Stimulated activated CD4-positive, alpha-beta T cell treated with anti-CD3 and anti-CD28 coated beads, Interleukin-12 subunit alpha, Interleukin-12 subunit beta, amount 100 ng/mL, for 48 hours (primary cell): ENCODE measurements at places on chromosomes 3 and 15.
A peak's percentile ranks its signal among the peaks of the same experiment; 100 is the strongest.

- DNase-seq, result no peak
Measured at GRCh38 chr3:8746780-8747345, 13.3 kb downstream of the CAV3 start.

- no peak for DNase-seq
Measured at GRCh38 chr3:99248913-99249312, 347.4 kb upstream of the DCBLD2 start.

GRCh38 chr3:80233576-80233975, 465.8 kb upstream of the ROBO1 start:
- DNase-seq, result no peak

- DNase-seq, result no peak
Measured at GRCh38 chr3:58383904-58384303, 49.7 kb downstream of the PDHB start.

GRCh38 chr3:79767905-79768267, at the start of gene ROBO1:
TSS of gene ROBO1 (minus strand) at chr3:79767998.
- DNase-seq, result no peak

DNA sequence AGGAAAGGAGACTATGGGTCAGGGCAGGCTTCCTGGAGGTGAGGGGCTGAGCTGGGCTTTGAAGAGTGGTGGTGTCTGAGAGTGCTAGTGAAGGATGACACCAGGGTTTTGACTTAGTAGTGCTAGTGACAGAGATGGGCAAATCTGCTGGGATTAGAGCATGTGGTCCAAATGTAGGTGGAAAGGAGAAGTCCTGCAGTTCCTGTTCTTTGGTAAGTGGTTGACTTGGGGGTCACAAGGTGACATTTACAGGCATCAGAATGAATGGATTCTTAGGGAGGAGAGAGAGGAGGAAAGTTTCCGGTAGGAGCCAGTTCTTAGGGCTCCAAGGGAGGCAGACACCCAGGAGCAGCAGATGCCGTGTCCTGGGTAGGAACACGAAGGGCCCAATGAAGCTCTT, 796 bp upstream of the DOCK3 start:
- no peak for DNase-seq

DNA sequence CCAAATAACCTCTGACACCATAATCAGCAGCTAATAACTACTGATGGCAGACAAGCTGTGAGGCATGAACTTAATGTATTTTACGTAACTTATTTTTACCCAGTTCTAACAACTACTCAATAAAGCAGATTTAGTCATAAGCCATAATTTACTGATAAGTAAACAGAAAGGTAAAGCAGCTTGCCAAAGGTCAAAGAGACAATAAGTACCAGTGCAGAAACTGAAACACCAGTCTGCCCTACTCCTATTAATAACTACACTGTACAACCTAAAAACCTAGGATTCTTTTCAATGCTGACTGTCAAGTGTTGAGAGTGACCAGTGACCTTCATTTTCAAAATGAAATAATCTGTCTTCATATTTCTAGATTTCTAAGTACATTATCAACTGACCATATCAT, 152.2 kb downstream of the NR2E3 start:
- no peak for DNase-seq

- DNase-seq, result no peak
Measured at GRCh38 chr3:45790596-45790995, 5.7 kb downstream of the SLC6A20 start.

GRCh38 chr3:12186515-12187286, 28.0 kb upstream of the TIMP4 start:
- DNase-seq, result no peak

GRCh38 chr15:72117486-72118016, 399 bp downstream of the MYO9A start:
- DNase-seq, result peak; percentile 62

DNA sequence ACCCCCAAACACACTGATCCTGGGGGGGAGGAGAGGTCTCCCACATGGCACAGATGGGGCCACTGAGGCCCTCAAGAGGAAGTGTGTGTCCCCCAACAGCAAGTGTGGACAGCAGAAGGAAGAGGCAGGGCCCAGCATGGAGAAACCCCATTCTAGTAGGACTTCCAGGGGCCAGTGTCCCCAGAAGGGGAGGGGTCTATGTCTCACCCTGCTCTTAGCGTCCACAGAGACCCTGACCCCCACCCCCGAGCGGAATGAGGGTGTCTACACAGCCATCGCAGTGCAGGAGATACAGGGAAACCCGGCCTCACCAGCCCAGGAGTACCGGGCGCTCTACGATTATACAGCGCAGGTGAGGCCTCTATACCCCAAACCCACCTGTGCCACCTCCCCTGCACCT, 35.3 kb downstream of the TSPAN3 start:
- no peak for DNase-seq

DNA sequence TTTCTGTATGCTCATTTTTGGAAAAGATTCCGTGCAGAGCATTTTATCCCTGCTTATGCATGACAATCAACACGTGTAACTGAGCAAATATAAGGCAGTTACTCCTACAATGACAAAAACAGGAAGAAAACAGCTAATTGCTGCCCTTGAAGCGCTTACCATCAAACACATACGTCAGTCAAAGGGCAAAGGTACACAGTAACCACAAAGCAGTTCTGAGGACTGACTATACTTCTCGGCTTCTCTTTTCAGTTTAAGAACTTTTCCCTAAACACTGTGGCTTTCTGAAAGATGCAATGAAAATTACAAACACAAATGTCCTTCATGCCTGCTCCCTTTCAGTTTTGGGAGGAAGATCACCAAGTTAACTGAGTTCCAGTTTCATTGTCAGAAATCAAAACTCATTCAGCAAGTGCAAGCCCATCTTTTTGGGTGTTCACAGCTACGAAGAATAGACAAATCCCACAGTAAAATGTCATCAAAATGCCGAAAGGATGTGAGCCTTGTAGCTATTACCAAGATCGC, 602.8 kb downstream of the FOXP1 start:
- DNase-seq, result no peak

GRCh38 chr3:12409684-12410596, 74.3 kb upstream of the TSEN2 start:
- no peak for DNase-seq

- no peak for DNase-seq
Measured at GRCh38 chr15:85007741-85008397, 26.2 kb downstream of the PDE8A start.

DNA sequence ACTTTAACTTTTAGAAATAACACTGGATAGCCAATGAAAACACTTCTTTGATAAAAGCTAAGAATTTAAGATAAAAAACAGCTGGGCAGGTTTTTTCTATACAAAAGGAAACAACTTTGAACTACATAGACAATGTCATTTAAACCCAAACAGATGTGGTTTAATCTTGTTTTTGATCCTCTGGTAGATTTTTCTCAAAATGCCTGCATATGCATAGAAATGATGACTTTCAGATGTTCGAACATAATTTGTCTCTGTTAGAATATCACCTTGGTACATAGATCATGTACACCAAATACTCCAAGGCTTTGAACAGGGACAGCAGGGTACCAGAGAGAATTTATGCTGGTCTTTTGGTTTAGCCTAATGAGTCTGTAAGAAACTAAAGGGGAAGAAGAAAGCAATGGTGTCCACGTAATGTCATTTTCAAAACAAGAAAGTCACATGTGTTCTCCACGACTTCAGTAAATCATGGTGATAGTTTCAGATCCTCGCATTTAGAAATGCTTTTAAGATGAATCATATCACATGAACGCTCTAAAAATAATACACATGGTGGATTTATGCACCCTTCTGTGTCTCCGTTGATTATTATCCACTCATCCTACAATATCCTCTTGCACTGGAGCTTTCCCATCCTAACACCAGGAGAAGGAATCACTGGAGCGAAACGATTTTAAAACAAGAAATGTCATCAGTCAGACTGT, 160.1 kb upstream of the PDZRN3 start:
- DNase-seq, result no peak

DNA sequence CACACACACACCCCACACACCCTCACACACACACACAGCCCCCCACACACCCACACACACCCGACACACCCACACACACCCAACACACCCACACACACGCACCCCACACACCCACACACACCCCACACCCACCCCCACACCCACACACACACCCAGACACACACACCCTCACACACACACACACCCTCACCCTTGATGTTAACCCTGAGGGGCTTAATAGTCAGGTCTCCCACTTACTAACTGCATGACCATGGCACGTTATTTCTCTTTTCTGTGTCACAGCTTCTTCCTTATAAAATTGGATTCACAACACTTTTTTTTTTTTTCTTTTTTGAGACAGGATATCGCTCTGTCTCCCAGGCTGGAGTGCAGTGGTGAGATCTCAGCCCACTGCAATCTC, 2.8 kb downstream of the GRM2 start:
- no peak for DNase-seq

DNA sequence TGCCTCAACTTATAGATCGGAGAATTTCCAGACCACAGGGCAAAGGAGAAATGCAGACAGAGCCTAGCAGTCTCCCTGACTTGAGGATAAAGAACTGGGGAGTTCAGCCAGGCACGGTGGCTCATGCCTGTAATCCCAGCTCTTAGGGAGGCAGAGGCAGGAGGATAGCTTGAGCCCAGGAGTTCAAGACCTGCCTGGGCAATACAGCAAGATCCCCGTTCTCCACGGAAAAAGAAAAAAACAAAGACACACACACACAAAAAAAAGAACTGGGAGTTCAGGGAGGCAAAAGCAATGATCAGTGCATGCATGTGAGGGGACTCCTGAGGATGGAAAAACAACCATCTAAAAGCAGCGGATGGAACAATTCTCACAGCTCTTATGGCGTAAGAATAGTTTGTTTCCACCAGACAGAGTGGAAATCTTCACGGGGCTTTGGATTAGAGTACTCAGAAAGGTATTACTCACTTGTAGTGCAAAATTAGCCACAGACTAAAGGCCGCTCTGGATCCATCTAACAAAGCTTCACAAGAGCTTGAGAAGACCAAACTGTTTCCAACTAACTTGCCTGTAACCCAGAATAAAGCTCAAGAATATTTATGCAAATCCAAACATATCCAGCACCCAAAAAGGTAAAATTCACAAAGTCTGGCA, 16.3 kb downstream of the SEC11A start:
- DNase-seq, result no peak

- DNase-seq, result peak; percentile 60
Measured at GRCh38 chr3:132029182-132029902, 5.5 kb downstream of the CPNE4 start.

- no peak for DNase-seq
Measured at GRCh38 chr3:56187051-56187450, 281.2 kb downstream of the ERC2 start.

- DNase-seq, result no peak
Measured at GRCh38 chr15:68295014-68295805, 17.7 kb downstream of the FEM1B start.

GRCh38 chr3:117192888-117193287, 483.3 kb downstream of the TUSC7 start:
- DNase-seq, result no peak

DNA sequence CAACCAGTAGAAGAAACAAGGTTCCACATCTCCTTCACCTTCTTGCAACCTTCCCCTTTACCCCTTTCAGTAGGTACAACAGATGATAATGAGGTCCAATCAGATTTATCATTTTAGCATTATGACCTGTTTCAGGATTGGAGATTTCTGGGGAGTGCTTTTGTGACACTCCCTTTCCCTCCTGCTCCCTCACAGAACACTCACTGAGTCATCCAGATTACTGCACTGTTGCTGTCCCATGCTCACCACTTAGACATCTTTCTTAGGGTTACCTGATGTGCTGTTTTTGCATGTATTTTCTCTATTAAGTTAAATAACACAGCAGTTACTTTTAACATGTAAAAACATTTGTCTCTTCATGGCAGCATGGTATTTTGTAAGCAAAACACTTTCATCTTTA, 118.5 kb downstream of the MFSD1 start:
- DNase-seq, result no peak
